Vagina (tissue), 2 donors: ENCODE measurements at places on chromosomes 16 and 17.

DNA sequence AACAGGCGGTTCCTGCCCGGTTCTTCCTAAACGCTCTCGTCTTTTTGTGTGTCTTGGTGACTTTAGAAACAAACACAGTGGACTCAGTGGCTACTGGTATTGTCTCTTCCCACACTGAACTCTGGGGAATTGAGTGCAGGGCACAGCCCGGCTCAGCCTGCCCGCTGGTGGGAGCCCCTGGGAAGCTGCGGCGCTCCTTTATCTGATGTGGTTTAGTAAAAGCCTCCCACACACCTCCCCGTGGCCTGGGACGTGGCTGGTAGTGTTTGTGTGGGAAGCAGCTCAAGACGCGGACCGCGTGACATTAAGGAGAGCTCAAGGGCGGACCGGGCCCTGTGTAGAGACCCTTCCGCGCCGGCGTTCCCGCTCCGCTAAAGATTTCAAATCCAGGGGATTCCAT, 55.4 kb upstream of the PVALEF start:
- no peak for DNase-seq

DNA sequence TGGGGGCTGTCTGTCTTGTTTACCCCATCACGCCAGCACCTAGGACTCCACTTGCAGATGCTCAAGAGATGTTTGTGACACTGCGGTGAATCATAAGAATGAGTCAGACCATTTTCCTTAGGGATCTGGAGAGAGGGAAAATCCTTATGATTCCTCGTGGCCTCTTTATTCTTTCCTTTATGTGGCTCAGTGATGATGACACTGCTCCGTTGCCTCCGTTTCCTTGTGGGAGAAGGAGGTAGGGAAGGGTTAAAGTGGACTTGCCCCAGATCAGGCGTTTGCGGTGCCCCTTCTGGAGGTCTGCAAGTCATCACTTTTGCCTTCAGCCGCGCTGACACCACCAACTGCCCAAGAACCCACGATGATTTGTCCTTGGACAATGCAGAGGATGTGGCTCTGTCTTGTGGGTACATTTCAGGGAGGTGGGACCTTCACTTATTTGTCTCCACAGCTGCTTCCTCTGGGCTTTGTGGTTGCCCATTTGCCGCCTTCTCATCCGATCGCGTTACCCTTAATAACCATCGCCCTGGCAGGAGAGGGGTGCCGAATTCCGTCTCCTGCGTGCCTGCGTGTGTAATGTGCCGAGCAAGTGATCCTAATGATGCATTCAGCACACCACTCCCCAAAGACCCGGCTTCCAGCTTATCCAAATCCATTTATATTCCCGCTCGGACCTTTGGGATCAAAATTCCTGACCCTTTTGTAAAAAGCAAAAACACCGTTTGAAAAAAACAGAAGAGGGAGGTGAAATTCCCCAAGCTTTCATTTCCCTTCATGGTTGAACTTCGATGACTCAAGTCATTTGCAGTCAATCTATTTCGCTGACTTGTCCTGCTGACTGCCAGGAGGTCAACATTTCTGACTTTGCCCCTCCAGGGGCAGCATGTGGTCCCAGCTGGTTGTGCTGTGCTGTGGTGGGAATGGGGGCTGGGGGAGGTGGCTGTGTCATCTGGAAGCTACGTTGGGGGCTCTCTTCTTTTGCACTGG, 87.2 kb upstream of the IRX3 start:
- DNase-seq = no peak

- DNase-seq = no peak
Observed at GRCh38 chr16:66150698-66151482, 215.6 kb upstream of the CDH5 start.

DNA sequence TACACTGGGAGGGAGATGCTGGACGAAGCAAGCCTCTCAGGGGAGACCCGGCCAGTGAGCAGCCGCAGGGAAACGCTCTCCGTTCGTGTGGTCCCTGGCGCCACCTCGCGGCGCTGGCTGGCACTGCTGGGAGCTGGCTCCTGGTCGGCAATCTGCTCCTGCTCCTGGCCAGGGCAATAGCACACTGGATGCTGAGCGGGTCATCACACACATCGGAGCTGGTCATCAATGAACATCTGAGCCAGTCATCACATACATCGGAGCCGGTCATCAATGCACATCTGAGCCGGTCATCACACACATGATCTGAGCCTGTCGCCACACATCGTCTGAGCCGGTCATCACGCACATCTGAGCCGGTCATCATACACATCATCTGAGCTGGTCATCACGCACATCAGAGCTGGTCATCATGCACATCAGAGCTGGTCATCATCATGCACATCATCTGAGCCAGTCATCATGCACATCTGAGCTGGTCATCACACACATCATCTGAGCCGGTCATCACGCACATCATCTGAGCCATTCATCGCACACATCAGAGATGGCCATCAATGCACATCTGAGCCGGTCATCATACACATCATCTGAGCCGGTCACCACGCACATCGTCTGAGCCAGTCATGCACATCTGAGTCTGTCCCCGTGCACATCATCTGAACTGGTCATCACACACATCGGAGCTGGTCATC, 217.3 kb downstream of the RBFOX3 start:
- DNase-seq = no peak

- no peak for DNase-seq
Observed at GRCh38 chr17:10136258-10136981, 62.0 kb downstream of the GAS7 start.

DNA sequence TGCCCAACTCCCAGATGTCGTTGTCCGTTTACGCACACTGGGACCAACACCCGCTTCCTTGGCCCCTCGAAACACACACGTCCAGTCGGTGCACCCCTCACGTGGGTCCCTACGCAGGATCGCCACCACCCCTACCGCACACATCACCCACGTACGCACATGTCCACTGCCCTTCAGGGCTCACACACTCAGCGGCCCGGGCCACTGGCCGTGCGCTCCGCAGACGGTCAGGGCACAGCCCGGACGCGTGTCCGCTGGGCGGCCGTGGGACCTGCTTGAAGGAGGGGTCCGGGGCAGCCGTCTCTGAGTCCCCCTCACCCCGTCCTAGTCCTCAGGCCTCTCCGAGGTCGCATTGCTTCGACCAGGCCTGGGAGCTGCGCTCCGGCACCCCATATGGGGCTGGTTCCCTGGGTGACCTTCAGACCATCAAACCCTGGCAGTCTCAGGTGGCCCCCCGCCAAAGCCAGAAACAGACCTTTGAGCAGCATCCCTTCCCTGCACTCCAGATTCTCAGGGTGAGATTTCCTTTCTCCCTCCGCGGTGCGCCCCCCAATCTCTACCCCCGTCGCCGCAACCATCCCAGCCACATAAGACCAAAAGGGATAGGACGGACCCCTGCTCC, 914 bp upstream of the GPRC5B start:
- DNase-seq = no peak

DNA sequence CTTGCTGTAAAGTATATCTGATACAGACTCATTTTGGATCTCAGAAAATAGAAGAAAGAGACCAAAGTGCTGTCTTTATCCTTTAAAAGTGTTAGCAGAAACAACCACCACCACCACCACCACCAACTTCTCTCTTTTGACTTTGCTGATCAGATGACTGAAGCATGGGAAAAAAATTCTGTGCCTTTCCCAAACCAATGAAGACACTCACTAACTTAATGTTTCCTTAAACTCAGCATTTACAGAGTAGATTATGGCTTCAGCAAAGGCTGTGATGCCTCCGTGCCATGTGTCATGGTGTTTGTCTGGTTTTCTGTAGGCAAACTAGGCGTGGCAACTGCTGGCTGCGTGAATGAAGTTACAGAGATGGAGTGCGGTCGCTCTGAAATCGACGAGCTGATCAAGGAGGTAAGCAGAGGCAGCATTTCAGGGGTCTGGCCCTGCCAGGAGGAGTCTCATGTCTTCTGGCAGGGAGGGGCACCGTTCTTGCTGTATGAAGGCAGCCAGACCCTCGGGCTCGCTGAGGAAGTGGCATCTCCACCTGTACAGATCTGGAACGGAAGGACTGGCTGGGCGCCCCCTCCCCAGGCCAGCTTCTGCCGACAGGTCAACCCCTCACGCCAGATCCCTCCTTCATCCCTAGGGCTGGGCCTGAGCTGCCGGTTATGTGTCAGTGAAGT, 12.4 kb downstream of the IRF8 start:
- DNase-seq = no peak

GRCh38 chr16:14028202-14028601, 42.9 kb upstream of the MRTFB start:
- no peak for DNase-seq

- DNase-seq = no peak
Observed at GRCh38 chr17:72535346-72535745, 414.5 kb downstream of the SOX9 start.

GRCh38 chr16:80403894-80404293, 136.9 kb upstream of the DYNLRB2 start:
- DNase-seq = no peak

DNA sequence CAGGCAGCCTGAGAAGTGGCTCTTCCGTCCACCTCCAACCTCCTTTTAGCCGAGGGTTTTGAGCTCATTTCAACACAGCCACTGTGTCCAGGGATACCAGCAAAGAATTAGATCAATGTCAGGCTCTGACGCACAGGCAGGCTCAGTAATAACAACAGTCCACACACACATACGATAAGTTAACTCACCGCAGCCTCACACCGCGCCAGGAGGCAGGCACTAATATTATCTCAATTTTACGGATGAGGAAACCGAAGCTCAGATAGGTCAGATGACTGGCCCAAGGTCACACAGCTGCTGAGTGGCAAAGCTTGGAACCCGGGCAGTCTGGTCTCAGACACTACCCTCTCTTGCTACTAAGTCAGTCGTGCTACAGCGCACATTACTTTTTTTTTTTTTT, 22.9 kb downstream of the ABR start:
- no peak for DNase-seq

DNA sequence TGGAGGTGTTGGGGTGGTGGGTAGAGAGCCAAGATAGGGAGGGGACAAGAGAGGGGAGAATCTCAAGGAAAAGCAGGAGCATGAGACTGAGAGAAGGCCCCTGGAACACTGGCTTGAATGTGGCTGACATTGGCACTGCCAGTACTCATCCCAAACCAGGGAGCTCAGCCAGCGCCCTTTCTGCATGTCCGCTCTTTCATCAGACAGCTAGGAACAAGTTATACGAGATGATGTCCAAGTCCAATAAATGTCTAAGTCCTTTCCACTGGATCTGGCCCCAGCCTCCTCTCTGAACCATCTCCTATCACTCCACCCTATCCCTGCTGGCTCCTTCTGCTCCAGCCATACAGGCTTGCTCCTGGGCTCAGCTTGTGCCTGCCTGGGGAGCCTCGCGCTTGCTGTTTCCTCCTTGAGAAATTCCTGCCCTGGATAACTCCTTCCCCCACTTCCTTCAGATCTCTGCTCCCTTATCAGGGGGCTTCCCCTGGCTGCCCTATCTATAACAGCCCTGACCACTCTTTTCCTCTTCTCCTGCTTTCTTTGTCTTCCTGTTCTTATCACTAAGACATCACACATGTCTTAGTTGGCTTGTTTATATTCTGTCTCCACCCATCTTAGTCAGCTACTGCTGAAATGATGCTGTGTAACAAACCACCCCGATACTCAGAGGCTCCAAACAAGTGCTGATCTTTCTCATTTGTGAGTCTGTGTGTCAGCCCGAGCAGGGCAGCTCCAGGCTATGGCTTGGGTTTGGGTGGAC, 37.1 kb upstream of the MEOX1 start:
- DNase-seq = no peak

- no peak for DNase-seq
Observed at GRCh38 chr16:23941963-23942564, 106.3 kb downstream of the PRKCB start.

DNA sequence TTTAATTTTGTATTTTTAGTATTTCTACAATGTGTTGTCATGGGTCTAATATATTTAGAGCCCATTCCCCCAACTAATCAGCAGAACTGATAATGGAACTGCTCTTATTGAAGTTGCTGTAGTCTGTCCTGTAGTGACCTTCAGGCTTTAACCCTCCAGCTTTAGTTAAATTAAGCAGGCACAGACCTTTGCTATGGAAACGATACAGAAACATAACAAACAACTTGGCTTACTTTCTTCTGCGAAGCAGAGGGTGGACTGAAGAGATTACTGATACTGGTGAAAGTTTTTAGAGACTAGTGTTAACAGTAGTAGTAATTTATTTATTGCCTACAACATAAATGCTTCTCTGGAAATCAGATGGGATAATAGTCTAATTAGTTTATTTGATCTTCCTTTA, 61.4 kb downstream of the NFATC3 start:
- DNase-seq = no peak

- no peak for DNase-seq
Observed at GRCh38 chr16:27726621-27727261, 176.8 kb downstream of the KATNIP start.

DNA sequence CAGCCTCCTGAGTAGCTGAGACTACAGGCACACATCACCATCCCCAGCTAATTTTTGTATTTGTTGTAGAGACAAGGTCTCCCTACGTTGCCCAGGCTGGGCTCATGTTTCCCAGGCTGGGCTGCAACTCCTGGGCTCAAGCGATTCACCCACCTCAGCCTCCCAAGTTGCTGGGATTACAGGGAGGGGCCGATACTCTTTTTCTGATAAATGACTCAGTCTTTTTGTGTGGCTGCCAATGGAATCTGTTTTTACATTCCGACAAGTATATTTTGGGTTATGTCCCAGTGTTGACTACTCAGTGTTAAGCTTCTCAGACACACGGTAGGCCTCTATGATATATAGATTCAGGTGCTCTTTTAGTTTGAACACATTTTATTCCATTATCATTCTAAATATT, 58.1 kb downstream of the SLFN11 start:
- DNase-seq = no peak

GRCh38 chr17:82105882-82106687, 8.0 kb upstream of the FASN start:
- no peak for DNase-seq

GRCh38 chr16:75250809-75251279, 580 bp downstream of the BCAR1 start:
- no peak for DNase-seq

- DNase-seq = peak; percentile 93
Observed at GRCh38 chr17:2084036-2084765, 29.3 kb downstream of the HIC1 start.

- no peak for DNase-seq
Observed at GRCh38 chr17:69030169-69030568, 30.6 kb downstream of the ABCA9 start.

- DNase-seq = no peak
Observed at GRCh38 chr17:11366272-11366850, 125.3 kb downstream of the SHISA6 start.

GRCh38 chr16:59593194-59593661, 859.1 kb upstream of the GOT2 start:
- DNase-seq = no peak

GRCh38 chr17:70158180-70158579, 11.2 kb upstream of the KCNJ2 start:
- DNase-seq = no peak

- DNase-seq = no peak
Observed at GRCh38 chr16:57165938-57166337, 19.9 kb downstream of the PSME3IP1 start.

- DNase-seq = no peak
Observed at GRCh38 chr17:48561884-48562810, 16.0 kb downstream of the HOXB4 start.

DNA sequence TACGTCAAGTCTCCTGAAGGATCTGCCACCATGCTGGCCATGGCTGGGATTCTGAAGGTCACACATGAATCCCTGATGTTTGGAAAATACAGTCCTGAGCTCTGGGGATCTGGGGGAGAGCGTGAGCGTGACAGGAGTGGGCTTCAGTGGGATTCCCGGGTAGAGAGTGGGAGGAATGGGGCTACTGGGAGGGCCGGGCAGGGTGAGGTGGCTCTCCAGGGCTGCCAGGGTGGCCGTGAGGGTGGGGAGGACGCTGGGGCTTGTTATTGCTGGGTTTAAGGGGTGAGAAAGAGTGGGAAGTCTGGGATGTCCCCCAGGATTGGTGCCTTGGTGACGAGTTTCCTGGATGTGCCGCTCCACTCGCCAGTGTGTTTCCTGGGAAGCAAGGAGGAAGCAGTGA, 31.3 kb downstream of the FOXL1 start:
- no peak for DNase-seq
